Stimulated activated CD8-positive, alpha-beta memory T cell treated with anti-CD3 and anti-CD28 coated beads, Interleukin-15, amount 100 ng/mL, for 4 hours (primary cell): ENCODE measurements at places on chromosomes 2 and 18.

GRCh38 chr2:177783091-177783490 is 289.5 kb downstream of the PDE11A start:
- DNase-seq, result no peak

DNA sequence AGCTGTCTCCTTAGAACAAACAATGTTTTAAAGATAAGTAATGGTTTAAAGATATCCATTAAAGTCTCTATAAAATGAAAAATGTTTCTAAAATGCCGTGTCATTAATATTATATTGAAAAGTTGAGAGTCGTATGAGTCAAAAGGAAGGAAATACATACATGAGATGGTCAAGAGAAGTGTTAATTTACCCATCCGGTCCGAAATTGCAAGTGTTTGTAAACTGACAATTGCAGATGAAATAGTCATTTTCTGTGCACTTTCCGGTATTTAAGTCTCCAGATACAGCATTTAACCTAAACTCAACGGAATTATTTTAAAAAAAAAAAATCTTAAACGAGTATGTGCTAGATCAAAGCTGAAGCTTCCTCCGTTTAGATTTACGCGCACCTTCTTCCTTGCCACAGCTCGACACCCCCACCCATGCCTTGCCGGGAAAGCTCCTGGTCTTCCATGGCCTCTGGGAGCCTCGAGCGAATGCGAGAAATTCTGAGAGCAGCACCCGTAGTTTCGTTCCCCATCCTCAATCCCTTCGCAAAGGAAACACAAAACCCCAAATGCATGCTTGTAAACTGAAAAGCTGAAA is 1.8 kb downstream of the DSC3 start:
- no peak for DNase-seq

GRCh38 chr18:55048892-55049291 is 89.6 kb upstream of the CCDC68 start:
- DNase-seq, result no peak

GRCh38 chr2:96878796-96879544 is 9.1 kb upstream of the SEMA4C start:
- no peak for DNase-seq

- DNase-seq, result no peak
Observed at GRCh38 chr2:33839791-33840190, 240.7 kb upstream of the FAM98A start.

- no peak for DNase-seq
Observed at GRCh38 chr2:242058116-242058680, 188.7 kb downstream of the RTP5 start.

GRCh38 chr2:139645617-139646016 is 865.4 kb upstream of the NXPH2 start:
- no peak for DNase-seq

DNA sequence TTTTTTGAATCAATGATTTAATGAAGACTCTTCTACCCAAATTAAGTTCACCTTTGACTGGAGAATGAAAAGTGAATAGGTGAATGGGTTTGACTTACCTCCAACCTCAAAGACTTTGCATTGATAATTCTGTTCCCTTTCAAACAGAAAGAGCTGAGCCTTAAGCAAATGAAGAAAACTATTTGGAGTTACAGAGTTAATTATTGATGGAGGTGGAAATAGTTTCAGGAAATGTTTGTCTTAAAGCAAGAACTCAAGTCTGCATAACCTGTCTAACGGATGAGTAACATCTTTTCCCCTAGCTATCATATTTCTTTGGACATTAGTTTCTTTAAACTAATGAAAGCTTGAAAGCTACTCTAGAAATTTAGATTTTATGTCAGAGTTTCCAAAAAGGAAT is 166.5 kb downstream of the CERS6 start:
- no peak for DNase-seq

DNA sequence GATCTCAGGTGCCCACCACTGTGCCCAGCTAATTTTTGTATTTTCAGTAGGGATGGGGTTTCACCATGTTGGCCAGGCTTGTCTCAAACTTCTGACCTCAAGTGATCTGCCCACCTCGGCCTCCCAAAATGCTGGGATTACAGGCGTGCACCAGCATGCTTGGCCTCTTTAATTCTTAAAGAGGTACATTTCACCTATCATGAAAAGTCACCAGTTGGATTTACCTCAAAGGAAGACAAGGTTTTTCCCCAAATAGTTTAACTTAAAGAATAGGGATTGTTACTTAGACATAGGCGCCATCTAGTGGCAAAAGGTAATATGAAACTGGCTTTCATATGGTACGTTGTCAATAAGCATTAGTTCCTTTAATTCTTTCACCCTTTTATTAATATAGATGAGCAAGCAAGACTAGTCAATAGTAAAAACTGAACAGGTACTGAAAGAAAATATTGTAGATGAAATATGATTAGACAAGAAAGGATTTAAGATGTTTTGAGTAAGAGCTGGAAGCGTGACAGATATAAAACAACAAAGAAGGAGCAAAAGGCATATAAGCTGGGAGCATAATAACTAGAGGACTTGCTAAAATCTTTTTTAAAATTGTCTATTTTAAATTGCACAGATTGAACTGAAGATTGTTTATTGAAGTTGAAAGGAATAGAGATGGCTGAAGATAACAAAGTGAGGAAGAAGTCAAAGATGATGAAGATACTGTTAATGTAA is 35.0 kb upstream of the PSMD14 start:
- DNase-seq, result no peak

- no peak for DNase-seq
Observed at GRCh38 chr2:52884761-52885352, 882.7 kb upstream of the CHAC2 start.

DNA sequence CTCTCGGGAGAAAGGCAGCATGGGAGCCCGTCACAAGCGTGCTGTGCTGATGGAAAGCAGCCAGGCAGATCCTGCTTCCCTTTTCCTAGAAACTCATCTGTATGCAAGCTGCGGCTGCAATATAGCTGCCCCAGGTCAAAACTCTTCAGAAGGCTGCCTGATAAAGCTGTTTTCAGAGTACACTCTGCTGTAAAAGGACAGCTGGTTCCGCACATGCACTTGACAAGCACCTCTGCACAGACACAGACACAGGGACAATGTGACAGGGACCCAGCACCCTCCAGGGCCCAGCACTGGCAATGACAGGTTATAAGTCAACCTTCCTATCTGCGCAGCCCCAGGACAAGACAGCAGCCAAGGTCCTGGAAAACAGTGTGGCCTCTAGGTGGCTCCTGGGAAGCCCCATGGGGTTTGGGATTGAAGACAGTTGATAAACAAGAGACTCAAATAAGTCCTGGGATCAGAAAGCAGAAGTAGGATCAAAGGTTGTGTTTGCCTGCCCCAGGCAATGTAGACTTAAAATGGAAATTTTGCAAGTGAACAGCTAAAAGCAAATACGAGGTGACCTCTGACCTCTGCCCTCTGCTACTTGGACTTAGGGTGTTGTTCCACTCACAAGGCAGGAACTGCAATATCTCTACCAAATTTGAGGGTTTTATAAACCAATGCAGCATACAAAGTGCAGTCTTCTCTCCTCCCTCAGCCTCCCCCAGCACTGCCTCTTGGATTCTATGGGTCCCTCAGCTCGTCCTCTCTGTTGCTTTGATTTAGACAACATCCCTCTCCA is 16.9 kb downstream of the SLC66A2 start:
- DNase-seq, result no peak

DNA sequence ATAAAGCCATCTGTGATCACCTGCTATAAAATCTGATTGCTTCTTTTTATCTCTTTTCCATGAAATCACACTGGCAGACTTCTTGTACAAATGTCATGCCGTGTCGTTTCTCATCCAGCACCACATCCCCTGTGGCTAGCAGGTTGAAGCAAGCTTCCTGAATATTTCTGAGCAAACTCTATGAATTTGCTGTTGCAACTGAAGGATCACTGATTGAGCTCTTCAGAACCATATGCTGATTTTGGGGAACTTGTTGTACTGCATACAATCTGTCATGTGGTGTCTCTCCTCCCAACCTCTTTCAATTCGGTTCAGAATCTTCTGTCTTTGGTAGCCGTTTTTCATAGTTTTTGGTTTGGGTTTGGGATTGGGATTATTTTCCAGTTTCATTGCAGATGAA is 57.7 kb upstream of the RBMS1 start:
- no peak for DNase-seq

GRCh38 chr2:233395687-233396086 is 41.4 kb downstream of the DGKD start:
- DNase-seq, result no peak

GRCh38 chr2:234130777-234131181 is 80.3 kb downstream of the SPP2 start:
- no peak for DNase-seq

DNA sequence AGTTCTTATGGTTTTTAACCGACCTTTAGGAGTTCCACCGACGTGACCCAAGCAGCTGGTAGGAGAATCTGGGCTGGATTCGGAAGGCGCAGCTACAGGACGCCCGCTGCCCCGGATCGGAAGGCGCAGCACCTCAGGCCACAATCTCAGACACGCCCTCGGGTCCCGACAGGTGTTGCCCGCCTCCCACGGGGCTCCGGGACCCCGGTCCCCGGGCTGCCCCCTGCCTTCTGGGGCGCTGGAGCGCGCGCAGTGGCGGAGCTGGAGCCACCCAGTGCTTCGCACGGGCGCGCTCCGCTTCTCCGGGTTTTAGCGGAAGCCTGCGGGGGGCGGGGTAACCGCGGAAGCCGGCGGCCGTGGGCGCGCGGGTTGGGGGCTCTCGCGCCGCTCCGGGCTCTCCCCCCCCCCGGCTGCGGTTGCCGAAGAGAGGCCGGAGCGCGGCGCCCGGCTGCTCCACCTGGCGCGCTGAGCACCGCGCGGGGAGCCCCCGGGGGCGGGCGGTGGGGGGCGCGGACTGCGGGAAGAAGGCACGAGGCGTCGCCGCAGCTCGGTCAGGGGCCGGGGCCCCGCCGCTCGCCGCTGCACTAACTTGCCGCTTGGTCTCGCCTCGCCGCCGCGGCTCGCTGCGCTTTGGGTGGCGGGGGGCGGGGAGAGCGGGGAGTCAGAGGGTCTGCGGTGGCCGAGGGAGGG is 718.8 kb downstream of the DPP10 start:
- no peak for DNase-seq

DNA sequence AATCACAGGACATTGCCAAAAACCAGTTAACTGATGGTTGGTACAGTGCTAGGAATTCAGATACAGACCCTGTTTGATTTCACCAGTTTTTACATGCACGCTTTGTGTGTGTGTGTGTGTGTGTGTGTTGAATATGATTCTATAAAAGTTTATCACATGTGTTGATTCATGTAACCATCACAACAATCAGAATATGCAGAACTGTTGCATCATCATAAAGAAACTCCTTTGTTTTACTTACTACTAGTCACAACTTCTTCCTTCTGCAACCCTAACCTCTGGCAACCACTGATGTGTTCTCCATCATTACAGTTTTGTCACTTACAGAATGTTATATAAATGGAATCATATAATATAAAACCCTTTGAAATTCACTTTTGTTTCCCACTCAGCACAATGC is 144.8 kb upstream of the CYP26B1 start:
- no peak for DNase-seq

DNA sequence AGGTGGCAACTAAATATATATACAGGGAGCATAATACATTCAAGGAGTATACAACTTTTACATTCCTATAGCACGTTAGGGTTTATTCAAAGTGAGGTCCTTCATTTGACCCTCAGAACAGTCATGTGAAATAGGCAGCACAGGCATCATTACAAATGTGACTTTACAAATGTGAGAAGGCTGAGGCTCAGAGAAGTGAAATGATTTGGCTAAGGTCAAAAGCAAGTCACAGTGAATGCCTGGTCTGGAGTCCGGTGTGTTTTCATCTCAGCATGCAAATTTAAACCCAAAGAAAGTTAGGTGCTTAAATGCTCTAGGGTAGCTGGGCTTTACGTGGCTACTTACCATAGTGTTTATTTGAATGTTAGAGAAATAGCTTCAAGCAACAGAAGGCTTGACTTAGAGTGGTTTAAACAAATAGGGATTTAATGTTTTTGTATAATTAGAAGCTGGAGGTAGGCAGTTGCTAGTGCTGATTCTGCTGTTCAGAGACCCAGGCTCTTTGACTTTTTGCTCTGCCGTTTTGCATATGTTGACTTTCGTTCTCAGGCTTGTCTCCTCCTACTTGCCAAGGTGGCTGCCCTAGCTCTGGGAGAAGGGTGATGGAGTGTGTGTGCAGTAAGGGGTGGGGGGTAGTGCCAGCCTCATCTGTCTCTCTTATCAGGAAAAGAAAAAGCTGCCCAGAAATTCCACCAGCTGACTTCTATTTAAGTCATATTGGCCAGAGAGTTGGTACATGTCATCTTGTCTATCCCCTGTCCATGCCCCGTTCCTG is 89.2 kb downstream of the PLCL1 start:
- no peak for DNase-seq

DNA sequence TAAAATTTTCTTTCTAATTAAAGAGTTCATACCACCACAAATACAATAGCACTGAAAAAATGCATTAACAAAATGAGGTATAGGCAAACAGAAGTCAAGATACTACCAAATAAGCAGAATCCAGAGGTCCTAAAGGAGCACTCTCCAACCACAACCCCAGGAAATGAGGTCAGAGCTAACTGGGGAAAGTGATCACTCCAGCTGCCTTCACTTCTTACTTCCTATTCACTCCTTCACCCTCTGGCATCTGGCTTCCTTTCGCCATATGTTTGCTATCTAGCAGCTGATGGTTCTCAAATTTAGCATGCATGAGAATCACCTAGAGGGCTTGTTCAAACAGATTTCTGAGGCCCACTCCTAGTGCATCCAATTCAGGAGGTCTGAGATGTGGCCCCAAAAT is 212.6 kb upstream of the ACVR2A start:
- DNase-seq, result no peak

DNA sequence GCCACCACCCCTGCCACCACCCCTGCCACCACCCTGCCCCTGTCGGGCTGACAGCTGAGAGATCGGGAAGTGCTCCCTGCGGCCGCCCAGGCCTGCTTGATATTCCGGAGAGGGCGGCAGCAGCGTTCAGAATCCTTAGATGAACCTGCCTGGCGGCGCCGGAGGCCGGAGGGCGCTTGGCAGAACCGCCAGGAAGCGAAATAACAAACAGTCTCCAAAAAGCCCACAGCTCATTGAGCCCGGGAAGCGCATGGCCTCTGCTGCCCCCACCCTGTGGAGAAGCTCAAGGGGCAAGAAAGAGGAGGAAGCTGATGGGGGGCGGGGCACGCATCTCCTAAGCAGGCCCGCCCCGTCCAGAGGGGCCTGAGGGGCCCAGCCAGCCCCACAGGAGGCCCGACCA is 92.2 kb upstream of the MBOAT2 start:
- DNase-seq, result no peak

DNA sequence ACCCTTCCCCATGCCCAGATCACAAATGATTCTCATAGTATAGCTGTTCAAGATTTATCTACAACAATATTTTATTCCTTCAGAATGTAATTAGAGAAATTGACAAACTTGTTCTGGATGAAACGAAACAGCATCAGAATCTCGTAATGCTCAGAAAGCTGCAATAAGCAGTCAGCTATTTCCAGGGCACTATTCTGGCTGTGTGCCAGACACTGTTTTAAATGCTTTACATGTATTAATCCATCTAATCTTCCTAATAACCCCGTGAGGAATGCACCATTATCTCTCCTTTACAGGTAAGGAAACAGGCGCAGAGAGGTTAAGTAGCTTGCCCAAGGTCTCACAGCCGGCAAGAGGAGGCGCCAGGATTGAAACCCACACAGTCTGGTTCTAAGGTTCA is 10.1 kb upstream of the LYPD6B start:
- no peak for DNase-seq
